ENCODE measurements at places on chromosomes 11 and 22.

DNA sequence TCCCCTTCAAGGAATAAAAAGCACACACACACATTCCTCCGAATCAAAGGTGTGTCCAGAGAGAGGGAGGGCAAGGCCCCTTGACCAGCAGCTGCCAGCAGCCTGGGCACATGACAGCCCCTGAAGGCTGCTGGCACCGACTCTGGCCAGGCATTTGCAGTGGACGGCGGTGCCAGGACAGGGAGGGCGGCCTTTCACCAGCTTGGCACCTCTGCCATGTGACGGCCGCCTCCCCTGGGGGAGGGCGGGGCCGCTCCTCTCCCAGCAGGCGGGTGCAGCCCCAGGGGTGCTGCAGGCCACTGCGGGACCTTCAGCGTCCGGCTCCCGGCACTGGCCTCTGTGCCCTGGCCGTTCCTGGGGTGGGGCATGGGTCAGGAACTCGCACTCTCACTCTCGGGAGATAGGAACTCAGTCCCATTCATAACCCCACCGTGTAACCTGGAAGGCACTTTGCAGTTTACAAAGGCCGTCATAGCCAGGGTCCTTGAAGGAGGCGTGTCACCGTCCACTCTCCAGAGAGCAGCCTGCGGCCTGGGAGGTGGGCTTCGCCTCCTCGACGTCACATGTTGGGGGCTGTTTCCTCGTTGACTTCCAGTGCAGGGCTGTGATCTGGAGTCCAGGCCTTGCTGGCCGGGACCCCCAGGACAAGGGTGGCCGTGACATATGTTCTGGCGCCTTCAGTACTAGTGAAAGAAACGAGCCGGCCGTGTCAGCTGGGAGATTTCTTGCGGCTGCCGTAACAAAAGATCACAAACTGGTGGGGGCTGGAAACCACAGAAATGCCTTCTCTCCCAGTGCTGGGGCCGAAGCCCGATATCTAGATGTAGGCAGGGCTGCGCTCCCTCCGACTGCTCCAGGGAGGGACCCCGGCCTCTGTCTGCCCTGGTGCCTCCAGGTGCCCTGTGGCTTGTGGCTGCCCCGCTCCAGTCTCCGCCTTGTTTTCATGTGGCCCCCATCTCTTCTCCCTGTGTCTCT, 39.9 kb upstream of the SMIM38 start:
- no peak for DNase-seq

GRCh38 chr11:118610773-118611432, 3.5 kb downstream of the PHLDB1 start:
- peak; percentile 67 for DNase-seq

GRCh38 chr11:9982127-9982795, 311.8 kb downstream of the SBF2 start:
- DNase-seq, result peak; percentile 36

- DNase-seq, result peak; percentile 10
Observed at GRCh38 chr11:68756171-68756766, 4.9 kb upstream of the TESMIN start.

- no peak for DNase-seq
Observed at GRCh38 chr11:16860617-16861016, 122.2 kb downstream of the C11orf58 start.

GRCh38 chr11:126154691-126155090, 56.8 kb downstream of the RPUSD4 start:
- no peak for DNase-seq

- DNase-seq, result peak; percentile 33
Observed at GRCh38 chr11:132125988-132126871, 755.8 kb downstream of the NTM start.

DNA sequence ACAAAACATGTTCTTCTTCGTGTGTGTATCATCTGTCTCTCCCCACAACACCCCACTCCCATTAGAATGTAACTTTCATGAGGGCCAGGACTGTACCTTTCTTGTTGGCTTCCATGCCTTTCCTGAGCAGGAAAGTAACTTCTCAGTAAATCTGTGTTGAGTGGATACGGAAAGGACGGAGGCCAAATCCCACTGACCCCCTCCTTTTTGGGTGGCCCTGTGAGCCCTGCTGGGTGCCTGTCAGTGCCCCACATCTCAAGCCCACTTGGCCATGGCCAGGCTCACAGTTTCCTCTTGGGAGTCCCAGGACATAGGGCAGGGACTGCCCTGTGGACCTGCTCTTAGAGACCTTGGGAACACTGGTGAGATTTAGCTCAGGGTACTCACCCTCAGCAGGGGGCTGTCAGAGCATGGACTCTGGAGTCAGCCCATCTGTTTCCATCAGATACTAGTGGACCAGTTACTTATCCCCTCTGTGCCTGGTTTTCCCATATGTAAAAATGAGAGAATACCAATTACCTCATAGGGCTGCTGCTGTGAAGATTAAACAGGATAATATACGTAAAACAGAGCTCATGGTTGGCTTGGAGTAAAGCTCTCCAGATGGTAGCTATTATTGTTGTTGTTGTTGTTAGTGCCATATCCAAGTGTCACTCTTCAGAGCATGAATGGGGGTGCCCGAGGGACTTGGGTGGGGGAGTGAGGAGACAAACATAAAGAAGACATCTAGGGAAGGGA, 1.0 kb upstream of the C11orf96 start:
- DNase-seq, result peak; percentile 57

GRCh38 chr11:37450613-37451012, 852.6 kb upstream of the RAG2 start:
- DNase-seq, result peak; percentile 17

GRCh38 chr22:28978158-28978557, 83.5 kb downstream of the C22orf31 start:
- peak; percentile 69 for DNase-seq
